ENCODE measurements at places on chromosomes 1 and 21.
A peak's percentile ranks its signal among the peaks of the same experiment; 100 is the strongest.

DNA sequence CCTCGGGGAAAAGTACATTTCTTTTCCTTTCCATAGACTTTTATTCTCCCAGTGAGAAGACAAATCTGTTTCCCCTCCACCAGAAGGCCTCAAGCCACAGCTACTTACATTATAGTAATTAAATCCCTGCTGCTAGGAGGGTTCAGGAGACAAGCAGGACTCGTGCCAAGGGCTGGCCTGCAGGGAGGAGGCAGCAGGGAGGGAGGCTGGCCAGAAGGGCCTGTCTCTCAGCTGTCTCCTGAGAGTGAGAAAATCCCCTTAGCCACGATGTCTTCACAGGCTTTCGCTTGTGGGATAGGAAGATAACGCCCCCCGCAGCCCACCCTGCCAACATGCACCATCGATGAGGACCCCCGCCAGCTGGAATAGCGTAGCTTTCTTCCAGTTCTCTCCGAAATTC is 14.0 kb downstream of the KCNN3 start:
- DNase-seq, result no peak

DNA sequence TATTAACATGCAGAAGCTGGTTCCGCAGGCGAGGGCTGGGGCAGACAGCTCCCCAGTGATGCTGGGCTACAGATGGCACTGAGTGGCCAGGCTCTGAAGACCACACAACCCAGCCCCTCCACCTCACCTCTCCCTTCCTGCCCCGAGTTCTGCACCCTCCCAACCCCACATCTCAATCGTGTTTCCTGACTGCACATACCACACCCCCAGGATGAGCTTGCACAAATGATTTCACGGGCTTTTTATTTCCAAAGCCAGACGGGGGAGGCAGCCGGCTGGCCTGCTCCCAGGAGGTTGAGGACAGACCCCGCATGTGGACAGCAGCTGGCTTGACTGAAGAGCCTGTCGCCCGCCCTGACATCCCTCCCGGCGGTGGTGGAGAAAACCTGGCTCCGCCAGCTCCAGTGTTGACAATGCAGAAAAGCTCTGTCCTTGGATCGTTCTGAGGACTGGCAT is 21.4 kb upstream of the ALDH4A1 start:
- DNase-seq, result no peak

- no peak for DNase-seq
Observed at GRCh38 chr1:4174291-4175200, 274.5 kb upstream of the C1orf174 start.

- no peak for DNase-seq
Observed at GRCh38 chr1:97806326-97806725, 114.5 kb downstream of the DPYD start.

- DNase-seq, result no peak
Observed at GRCh38 chr21:38323721-38324531, 67.1 kb downstream of the KCNJ15 start.

GRCh38 chr1:10679496-10680220 is 116.8 kb downstream of the CASZ1 start:
- no peak for DNase-seq

- DNase-seq, result no peak
Observed at GRCh38 chr1:110945626-110946025, 18.1 kb downstream of the LRIF1 start.

DNA sequence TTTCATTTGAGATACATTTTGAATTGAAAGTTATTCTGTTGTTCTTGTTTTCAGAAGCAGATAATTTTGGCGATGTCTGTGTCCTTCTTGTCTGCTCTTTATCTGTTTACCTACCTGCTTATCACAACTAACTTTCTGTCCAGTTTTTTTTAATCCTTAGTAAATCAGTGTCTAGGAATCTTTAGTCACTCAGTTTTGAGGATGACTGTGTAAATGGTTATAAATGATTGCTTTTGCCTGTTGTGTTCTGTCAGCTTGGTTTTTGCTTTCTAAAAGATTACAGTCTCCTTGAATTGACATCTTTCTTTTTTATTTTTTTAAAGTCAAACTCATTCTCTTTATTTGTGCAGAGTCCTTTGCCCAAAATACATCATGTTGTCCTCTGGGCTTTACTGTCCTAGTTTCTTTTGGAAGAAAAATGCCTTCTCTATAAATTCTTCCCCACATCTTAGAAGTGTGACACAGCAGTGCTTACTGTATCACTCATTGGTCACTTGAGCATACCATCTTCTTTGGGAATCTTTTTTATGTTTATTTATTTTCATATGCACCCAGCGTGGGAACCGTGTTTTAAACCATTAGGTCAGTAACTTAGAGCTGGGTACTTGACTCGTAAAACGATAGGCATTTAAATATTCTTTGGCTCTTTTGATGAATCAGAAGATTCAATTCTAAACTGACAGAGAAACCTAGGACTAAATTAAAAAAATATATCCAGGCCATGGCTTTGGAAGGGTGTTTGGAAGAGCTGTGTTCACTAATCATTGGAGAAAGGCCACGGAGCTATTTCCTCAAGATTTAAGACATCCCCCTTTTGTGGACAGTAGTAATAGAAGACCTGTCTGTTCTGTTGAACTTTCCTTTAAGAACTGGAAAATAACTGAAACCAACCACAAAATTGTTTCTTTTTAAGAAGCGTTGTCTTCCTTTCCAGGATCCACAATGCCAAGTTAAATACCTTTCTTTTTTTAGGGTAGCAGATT is 20.9 kb downstream of the LAMC1 start:
- no peak for DNase-seq

GRCh38 chr1:58695206-58695605 is 4.7 kb downstream of the MYSM1 start:
- no peak for DNase-seq

DNA sequence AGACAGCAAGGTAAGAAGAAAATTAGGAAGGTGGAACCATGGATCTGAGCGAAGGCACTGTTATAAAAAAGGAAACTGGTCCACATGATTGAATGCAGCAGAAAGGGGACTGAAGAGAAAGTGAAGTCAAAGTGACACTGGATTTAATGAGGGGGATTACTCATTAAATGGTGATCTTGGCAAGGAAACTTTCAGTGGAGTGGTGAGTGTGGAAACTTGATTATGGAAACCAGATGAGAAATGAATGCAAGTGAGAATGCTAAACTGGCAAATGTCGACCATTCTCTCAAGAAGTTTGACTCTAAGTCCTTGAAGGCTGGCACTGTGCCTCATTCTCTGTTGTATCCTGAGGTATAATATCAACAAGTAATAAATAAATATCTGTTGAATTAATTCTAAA is 23.3 kb downstream of the COLGALT2 start:
- no peak for DNase-seq

DNA sequence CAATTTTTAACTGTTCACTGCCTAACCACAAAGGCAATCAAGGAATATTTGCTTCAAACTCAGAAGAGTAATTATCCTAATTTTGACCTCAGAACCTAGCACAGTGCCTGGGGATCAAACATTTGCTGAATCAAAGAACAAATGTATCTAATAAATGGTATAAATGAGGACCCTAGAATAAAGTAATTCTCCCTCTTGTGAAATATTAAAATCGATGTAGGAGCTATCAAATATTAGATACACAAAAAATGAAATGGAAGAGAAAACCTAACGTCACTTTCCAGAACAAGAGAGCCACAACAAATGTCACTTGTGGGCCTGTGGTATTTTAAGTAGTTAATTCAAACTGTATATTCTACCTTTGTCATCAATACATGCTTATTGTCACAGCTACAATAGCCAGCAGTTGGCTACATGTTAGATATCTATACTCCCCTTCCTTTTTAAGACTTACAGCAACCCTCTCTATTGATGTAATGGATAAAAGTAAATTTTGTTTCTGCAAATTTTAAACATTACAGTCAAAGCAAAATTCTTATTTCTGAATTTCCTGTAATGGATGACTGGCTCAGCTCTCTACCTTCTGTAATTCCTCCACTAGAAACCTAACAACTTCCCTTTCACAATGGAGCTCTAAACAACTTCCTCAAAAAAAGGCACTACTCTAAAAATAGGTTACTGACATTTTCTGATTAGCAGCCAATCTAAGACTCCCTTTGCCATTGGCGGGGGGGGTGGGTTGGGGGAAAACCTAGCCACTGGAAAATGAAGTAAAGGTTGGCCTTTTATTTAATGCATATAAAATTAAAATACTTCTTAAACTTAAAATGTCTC is 37.6 kb downstream of the PUM1 start:
- DNase-seq, result no peak

DNA sequence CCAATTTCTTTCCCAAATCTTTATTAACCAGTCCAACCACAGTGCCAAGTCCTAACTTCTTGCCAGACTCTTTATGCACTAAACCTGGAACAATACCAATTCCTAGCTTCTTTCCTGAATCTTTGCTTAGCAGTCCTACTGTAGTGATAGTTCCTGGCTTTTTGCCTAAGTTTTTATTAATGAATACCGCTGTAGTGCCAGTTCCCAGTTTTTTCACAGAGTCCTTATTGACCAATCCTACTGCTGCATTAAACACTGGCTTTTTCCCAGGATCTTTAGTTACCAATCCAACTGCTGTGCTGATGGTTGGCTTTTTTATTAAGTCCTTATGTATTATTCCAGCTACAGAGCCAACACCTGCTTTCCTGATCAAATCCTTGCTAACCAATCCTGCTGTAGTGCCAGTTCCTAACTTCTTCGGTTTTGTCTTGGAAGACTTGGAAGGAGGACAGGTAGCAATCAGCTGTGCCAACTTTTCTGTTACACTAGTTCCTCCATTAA is 80.8 kb downstream of the ASH1L start:
- no peak for DNase-seq

- no peak for DNase-seq
Observed at GRCh38 chr1:177800400-177801088, 169.3 kb downstream of the SEC16B start.

- DNase-seq, result no peak
Observed at GRCh38 chr1:230222678-230223077, 155.6 kb downstream of the GALNT2 start.

- DNase-seq, result no peak
Observed at GRCh38 chr1:199071080-199071479, 432.2 kb downstream of the PTPRC start.

- no peak for DNase-seq
Observed at GRCh38 chr1:212396638-212397037, 18.0 kb downstream of the PACC1 start.

- no peak for DNase-seq
Observed at GRCh38 chr1:15923241-15923640, 52.7 kb downstream of the ZBTB17 start.

DNA sequence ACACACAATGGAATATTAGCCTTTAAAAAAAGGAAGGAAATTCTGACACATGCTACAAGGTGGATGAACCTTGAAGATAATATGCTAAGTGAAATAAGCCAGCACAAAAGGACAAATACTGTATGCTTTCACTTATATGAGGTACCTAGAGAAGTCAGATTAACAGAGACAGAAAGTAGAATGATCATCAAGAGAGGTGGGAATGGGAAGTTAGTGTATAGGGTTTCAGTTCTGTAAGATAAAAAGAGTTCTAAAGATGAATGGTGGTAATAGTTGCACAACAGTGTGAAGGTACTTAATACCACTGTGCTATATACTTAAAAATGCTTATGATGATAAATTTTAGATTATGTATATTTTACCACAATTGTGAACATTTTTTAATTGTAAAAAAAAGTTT is 7.2 kb downstream of the RPAP2 start:
- DNase-seq, result no peak

GRCh38 chr1:80392529-80392928 is 1386.0 kb upstream of the ADGRL4 start:
- DNase-seq, result no peak

DNA sequence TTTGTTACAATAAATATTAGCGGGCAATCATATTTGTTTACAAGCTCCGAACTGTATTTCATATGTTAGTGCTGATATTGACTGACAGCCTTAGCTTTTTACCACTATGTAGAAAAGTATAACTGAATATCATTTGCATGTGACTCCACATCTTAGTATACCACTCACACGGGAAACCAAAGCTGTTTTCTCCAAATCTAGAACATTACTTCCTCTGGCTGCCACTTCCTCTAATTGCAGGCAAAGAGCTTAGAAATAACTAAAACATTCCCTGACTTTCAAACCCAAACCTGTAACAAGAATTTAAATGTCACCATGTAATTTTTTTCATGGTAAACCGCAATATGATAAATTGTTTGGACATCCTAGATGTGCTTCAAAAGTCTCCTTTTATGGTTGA is 174.7 kb downstream of the LBR start:
- no peak for DNase-seq

DNA sequence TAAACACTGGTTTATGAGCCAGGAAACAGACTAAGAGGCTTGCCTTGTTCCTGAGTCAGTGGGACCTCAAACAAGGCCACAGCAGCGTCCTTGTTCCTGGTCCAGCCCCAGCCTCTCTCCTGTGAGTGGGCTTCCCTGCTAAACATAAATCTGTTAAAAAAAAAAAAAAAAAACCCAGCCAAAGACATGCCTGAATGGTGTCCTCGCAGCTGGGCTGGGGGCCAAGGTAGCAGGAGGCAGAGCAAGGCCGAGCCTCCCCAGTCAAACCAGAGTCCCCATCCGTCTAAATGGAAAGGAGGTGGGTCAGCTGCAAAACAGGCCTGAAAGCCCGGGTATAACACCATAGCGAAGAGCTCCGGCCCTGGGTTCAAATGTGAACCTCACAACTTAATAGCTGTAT is 18.1 kb upstream of the IFFO2 start:
- DNase-seq, result no peak

DNA sequence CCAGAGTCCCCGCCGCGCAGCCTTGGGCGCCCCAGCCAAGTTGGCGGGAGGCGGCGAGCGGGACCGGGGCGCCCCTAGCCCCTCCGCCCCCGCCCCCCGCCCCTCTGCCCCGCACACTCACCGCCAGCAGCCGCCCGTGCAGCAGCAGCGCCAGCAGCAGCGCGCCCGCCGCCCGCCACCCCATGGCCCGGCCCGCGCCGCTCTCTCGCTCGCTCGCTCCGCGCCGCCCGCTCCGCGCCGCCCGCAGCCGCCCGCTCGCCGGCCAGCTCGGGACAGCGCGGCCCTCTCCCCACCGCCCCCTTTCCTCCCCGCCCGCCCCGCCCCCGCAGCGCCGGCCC is at the start of gene HSPG2:
Gene HSPG2 (minus strand): TSS at position 277 of the 338 bp plus-strand sequence. CDS start 93 bp downstream, at position 184.
- DNase-seq, result no peak

DNA sequence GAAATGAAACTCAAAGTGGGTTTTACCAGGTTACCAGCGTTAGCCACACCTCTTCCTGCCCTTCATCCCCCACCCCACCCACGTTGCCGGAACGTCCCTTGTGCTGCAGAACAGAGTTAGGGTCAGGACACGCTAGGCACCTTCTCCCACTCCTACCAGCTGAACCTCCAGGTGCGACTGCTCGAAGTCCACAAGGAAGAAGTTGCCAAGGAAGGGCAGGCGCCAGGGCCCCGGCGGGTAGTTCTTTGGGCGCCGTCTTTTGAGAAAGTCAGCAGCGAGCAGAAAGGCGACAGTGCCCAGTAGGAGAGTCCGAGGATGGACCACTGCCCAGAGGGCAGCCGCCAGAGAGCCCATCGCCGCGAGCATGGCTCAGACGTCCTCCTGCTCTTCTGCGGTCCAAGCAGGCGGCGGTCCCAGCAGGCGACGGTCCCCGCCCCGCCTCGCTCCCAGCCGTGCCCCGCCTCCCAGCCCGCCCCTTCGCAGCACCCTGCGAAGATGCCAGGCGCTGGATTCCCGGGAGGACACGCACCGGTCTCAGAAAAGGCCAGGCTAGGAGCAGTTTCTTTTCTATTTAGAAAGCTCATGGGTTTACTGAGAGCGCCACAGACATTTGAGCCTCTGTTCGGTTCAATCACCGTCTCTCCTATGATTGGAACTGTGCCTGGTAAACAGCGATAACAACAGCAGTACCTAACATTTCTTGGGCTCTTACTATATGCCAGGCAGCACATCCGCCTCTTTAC is at the start of gene CYP2J2:
Gene CYP2J2 (minus strand): TSS at position 393 of the 743 bp plus-strand sequence. CDS start 27 bp downstream, at position 366.
- DNase-seq, result peak; percentile 19

- no peak for DNase-seq
Observed at GRCh38 chr1:175863299-175864050, 120.1 kb upstream of the TNR start.
